ENCODE measurements at places on chromosomes 7 and 10.

DNA sequence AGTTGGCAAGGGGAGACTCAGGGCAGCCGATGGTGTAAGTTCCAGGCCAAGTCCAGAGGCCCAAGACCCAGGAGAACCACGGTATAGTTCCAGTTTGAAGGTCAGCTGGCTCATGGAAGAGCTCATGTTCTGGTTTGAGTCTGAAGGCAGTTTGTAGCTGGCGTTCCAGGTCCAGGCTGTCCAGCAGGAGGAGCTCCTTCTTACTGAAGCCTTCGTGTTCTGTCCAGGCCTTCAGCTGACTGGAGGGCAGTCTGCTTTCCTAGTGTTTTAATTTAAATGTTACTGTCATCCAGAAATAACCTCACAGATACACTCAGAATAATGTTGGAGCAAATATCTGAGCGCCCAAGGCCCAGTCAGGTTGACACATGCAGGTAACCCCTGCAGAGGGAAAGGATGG lies 4.2 kb downstream of the SUN1 start:
- DNase-seq, result peak; percentile 54

DNA sequence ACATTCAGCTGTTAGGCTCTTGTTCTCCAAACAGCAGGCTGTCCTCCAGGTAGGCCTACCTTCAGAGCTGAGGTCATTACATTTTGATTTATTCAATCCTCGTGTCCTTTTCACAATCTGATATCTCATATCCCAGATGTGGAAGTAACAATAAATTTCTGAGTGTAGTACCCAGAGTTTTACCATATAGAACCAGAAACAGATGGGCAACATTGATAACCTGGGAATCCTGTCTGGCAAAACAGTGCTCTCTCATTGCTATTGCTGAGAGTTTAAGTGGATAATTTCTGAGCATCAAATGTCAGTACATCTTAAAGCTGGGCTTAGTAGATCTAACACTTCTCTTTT lies 1007.8 kb downstream of the REEP3 start:
- no peak for DNase-seq

- no peak for DNase-seq
These were observed 22.9 kb downstream of the GTF2IRD1 start for GRCh38 chr7:74476626-74477025.

DNA sequence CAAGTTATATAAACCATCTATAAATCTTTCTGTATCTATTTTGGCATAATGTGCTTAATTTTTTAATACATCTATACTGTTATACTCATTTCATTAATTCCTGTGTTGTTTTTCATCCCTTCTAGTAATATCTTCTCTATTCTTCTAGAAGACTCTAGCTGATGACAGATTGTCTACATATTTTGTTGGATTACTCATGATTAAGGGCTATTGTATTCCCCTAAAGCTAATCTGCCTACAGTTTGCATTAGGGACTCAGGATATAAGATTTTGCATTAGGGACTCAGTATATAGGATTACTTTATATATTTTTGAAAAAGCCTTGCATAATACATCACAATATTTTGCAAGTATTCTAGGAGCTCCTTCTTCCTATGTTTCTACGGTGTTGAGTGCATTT lies 8.3 kb upstream of the SEMA3A start:
- DNase-seq, result no peak

DNA sequence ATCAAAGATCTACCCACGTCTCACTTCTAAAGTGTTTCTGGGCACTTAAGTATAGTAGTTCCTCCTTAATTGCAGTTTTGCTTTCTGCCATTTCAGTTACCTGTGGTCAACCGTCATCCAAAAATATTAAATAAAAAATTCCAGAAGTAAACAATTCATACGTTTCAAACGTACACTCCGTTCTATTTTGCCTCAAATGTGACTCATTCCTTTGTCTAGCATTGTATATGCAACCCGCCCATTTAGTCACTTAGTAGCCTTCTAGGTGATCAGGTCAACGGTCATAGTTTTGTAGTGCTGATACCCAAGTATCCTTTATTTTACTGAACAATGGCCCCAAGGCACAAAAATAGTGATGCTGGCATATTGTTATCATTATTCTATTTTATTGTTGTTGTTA lies 33.8 kb downstream of the HGF start:
- no peak for DNase-seq

DNA sequence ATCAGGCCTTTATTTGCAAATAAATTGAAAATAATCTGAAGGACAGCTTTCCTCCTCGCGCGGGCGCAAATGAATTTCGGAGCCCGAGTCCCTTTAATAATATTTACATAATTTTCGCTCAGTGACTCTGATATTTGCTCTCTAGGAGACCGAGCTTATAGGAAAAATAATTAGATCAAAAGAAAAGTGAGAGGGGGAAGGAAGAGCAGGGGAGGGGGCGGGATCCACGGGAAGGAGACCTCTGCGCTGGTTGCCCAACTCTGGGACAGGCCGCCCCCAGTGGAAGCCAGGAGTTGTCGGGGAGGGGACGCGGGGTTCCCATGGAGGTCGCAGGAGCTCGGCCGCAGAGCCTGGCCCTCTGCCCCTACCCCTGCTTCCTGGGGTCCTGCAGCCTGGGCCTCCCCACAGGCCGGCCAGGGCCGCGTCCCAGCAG lies 5.8 kb downstream of the UNCX start:
- DNase-seq, result no peak

DNA sequence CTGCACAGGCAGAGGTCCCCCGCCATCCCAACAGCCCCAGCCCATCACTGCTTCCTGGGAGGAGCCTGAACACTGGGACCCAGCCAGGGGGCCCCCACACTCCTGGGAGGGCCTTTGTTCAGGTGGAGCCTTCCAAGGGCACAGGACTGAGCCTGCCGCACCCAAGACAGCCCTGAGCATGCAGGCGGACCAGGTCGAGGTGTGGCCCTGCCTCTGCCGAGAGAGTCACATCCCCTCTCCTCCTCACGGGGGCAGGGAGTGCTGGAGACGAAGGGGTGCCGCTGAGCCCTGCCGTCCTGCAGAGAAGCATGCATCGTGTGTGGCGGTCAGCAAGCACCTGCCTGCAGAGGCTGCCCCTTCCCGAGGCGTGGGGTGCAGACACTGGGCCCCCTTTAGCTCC lies 7.3 kb upstream of the MAFK start:
- DNase-seq, result no peak

DNA sequence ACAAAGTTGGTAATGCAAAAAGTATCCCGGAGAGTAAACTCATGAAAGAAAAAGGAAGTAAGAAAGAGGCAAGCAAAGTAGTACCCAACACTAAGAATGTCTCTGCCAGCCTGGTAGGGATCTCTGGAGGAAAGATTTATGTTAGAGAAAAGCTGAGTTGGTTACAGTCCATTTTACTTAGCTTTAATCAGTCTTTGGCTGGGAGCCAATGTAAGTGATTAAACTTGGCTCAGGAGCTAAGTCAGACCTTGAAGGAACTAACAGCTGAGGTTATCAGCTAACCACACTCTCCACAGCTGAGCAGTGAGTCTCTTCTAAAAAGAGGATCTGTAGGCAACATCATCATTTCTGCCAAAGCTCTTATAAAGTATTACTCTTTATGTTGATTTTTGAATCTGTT lies 148.0 kb downstream of the ANKRD7 start:
- DNase-seq, result peak; percentile 47

- no peak for DNase-seq
These were observed 6.4 kb upstream of the TSPAN12 start for GRCh38 chr7:120864141-120864900.

DNA sequence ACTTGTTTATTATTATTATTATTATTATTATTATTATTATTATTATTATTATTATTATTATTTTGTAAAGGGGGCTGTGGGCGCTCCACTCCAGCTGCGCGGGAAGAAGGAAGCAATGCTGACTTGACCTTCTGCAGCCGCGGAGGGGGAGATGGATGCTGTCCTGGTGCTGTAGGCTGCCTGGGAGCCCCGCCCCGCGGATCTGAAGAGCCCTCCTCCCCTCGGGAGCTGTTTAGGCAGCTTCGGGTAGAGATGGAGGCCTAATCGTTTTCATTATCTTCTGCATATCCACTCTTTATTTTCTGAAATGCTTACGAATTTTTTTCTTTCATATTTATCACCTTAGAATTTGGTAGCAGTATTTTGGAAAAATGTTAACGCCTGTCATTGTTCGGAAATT lies 101.2 kb upstream of the KLF6 start:
- DNase-seq, result peak; percentile 77

DNA sequence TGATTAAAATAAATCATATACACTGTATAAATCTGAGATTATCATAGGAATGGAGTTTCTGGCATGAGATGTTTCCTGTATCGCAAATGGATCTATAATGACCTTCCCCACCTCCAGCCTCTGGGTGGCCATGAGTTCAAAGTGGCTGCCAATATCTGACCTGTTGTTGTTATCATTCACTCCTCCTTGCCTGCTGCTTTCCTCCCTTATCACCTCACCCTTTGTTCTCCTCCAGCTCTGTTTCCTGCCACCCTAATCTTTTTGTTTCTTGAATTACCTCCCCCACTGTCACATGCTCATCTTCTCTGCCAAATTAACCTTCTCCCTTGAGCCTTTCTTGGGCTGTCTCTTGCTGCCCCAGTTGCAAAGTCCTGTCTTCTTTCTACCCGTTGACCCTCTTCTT lies 12.0 kb downstream of the SCD start:
- no peak for DNase-seq

- no peak for DNase-seq
These were observed 165.6 kb downstream of the AVL9 start for GRCh38 chr7:32660936-32661335.

DNA sequence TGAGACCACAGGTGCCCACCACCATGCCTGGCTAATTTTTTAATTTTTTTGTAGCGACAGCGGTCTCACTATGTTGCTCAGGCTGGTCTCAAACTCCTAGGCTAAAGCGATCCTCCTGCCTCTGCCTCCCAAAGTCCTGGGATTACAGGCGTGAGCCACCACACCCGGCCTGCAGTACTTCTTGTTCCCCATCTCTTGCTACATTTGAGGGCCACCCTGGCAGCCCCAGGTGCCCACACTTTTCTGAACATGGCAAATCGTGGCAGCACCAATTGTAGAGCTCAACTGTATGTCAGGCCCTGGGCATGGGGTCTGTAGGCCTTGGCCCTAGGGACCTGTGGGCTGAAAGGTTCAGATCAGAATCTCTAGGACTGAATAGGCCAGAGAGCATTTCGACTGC lies 25.1 kb upstream of the LIMK1 start:
- no peak for DNase-seq

DNA sequence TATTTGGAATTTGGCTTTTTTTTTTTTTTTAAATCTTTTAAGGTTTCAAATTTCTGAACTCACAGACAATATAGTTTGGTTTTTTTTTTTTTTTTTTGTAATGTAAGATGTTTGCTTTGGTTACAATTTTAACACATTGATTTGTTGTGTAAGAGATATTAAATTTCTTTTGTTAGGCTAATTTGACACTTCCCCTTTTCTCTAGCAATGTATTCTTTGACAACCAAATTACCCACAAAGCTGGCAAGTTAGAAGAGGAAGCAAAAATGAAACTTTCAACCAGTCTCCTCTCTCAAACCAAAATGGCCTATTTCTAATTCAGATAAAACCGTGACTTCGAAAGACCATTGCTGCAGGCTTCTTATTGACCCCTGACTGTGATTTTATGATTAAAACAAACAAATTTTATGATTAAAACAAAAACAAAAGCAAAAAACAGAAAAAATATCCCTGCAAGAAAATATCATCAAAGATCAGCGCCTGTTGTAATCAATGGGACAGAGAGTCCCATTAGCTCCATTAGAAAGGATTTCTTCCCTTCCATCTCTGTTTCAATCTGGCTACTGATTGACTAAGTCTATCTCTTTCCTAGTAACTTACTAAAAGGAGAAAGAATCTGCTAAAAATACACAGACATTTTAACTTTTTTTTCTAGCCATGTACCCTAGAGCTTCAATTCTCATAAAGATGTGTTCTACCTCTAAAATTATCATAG lies 489.2 kb downstream of the MDFIC start:
- no peak for DNase-seq

DNA sequence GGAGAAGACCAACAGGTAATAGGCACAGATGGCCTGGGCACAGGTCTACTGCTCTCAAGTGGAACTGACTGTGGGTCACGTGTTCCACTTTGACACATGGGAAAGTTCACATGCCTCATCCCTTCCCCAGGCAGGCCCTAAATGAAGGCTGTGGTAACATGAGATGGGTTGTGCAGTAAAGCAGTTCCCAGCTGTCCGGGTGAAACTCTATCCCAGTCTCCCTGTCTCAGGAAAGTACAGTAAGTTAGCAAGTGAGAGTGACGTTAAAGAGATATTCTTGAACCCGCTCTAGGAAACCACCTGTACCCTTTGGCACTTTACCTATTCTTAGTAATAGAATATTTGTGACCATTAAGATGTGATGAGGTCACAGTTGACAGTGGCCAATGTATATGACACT lies 343.7 kb upstream of the AOAH start:
- DNase-seq, result no peak

DNA sequence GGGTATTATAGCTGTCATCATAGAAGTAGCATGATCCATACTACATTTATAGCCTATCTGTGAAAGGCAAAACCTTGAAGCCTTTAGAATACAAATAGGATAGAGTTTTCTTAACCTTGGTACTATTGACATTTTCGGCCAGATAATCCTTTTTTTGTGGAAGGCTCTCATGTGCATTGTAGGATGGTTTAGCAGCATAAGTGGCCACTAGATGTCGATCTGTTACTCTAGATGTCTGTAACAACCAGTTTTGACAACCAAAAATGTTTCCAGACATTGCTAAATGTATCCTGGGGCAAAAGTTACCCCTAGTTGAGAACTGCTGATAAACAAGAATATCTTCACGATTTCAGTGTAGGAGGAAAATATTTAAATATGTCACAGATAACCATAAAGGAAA lies 319.4 kb upstream of the GALNT17 start:
- DNase-seq, result no peak

GRCh38 chr10:127492607-127493250 lies 56.4 kb upstream of the NPS start:
- DNase-seq, result no peak

DNA sequence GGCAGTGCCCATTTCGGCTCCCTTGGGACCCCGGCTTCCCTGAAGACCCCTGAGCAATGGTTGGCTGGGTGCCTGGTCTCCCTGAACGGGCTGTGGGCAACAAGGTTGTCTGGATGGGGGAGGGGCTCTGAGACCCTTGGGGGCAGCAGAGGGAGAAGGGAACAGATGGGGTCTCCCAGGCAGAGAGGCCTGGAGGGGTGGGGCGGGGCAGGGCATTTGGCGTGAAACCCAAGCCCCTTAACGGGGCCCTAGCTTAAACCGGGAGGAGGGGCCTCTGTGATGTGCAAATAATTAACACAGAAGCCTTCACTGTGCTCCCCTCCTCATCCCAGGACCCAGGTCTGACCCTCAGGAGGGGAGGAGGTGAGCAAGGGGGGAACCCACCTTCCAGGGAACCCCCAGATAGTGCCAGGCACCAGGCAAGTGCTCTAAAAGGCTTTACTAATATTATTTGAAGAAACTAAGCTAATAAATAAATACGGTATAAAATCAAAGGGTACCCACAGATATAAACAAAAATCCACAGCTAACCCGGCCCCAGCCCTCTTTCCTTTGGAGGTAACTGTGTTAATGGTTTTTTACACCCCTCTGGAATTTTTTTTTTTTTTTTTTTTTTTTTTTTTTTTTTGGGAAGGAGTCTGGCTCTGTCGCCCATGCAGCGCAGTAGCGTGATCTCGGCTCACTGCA lies 170.8 kb downstream of the RNF216 start:
- DNase-seq, result no peak
